ENCODE measurements at places on chromosomes 6 and 20. TPM values are rescaled to one million over a fixed set of nuclear protein-coding genes. Genes with fewer than 3 reads are reported as not detected.

DNA sequence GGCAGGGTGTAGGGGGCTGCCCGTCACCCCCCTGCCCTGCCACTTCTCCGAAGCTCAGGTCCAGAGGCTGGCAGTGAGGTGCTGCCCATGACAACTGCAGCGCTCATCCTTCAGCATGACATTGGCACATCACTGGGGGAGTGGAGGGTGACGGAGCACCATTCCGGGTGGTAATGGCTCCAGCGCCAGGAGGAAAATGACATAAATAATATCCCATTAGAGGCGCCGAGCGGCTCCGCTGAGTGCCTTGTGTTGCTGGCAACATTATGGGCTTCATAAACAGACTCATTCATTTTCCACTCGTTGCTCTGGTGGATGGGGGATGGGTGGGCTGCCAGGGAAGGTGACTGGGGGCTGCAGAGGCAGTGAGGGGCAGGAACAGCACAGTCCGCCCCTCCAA lies 56.9 kb upstream of the CTNNBL1 start:
- no peaks in the 10 kb centered on the region for H3K4me1 ChIP-seq
- no peaks in the 10 kb centered on the region for H3K36me3 ChIP-seq
- peaks cover 38% of the 10 kb centered on the region for H3K27me3 ChIP-seq
- no peak for DNase-seq
- H3K27ac ChIP-seq = no peak overlapping the region

GRCh38 chr6:157033428-157034140 lies 256.4 kb downstream of the ARID1B start:
- peaks cover 41% of the 10 kb centered on the region for H3K4me1 ChIP-seq
- H3K27me3 ChIP-seq = no peaks in the 10 kb centered on the region
- H3K4me3 ChIP-seq = peak overlapping the region; percentile 81
- peak; percentile 52 for DNase-seq

GRCh38 chr6:22575190-22575589 lies 5.8 kb downstream of the HDGFL1 start:
- H3K4me1 ChIP-seq = no peaks in the 10 kb centered on the region
- no peaks in the 10 kb centered on the region for H3K27me3 ChIP-seq
- H3K36me3 ChIP-seq = no peaks in the 10 kb centered on the region
- DNase-seq = no peak

GRCh38 chr6:53924277-53924676 lies 129.5 kb downstream of the LRRC1 start:
- H3K36me3 ChIP-seq = no peaks in the 10 kb centered on the region
- no peaks in the 10 kb centered on the region for H3K27me3 ChIP-seq
- no peak overlapping the region for H3K4me3 ChIP-seq
- no peak overlapping the region for H3K27ac ChIP-seq

GRCh38 chr20:16271450-16271849 lies 301.8 kb downstream of the KIF16B start:
- no peak for DNase-seq
- no peak overlapping the region for H3K4me3 ChIP-seq
- no peaks in the 10 kb centered on the region for H3K4me1 ChIP-seq
- H3K27me3 ChIP-seq = no peaks in the 10 kb centered on the region
- no peaks in the 10 kb centered on the region for H3K36me3 ChIP-seq

GRCh38 chr20:46933150-46933549 lies 38.5 kb downstream of the EYA2 start:
- H3K27me3 ChIP-seq = no peaks in the 10 kb centered on the region
- no peak overlapping the region for H3K4me3 ChIP-seq
- no peak overlapping the region for H3K27ac ChIP-seq
- DNase-seq = no peak
- no peaks in the 10 kb centered on the region for H3K36me3 ChIP-seq

GPX5 gene
- not detected for total RNA-seq

GSTA3 gene
- not detected for total RNA-seq

FAM8A1 gene
- 25.4 TPM for total RNA-seq
